ENCODE measurements at places on chromosomes 2 and 18.

DNA sequence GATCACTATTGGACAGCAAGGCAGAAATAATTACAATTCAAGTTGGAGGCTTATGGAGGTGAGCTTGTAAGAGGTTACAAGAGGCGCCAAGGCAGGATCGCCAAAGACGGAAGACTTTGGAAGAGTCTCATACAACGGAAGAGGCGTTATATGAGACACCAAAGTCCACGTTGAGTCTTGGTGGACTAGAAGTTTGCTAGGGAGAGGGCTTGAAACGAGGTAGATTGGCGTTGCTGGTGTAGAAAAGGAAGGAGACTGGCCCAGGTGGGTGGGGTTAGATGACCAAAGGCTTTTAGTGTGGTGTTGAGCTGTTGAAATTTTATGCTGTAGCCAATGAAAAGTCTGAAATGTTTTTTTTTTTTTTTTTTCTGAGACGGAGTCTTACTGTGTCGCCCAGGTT is 1.4 kb downstream of the MSH2 start:
- DNase-seq: peak; percentile 45

- DNase-seq: no peak
Observed at GRCh38 chr2:174051741-174052583, 86.8 kb upstream of the SP3 start.

DNA sequence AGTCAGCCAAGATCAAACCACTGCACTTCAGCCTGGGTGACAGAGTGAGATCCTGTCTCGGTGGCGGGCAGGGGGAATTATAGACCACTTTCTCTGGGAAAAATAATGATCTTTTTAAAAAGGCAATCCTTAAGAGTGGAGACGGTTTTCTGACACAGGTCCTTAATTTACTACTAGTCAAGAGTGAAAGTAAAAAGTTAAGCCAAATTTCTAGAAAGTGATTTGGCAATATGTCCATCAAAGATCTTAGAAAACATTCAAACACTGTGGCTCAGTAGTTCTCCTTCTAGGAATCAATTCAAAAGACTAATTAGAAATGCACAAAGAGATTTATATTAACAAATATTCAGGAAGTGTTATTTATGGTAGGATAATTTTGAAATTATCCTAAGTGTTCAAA is 148.5 kb upstream of the DNMT3A start:
- DNase-seq: no peak

GRCh38 chr2:75055820-75056675 is 97.6 kb downstream of the POLE4 start:
- DNase-seq: no peak

GRCh38 chr2:160266037-160266551 is 66.0 kb upstream of the ITGB6 start:
- DNase-seq: no peak

- DNase-seq: peak; percentile 2
Observed at GRCh38 chr2:210399440-210400041, 77.0 kb downstream of the LANCL1 start.

GRCh38 chr18:37537868-37538525 is 27.6 kb downstream of the CELF4 start:
- peak; percentile 34 for DNase-seq

- no peak for DNase-seq
Observed at GRCh38 chr2:38660282-38660681, 5.6 kb upstream of the GALM start.

DNA sequence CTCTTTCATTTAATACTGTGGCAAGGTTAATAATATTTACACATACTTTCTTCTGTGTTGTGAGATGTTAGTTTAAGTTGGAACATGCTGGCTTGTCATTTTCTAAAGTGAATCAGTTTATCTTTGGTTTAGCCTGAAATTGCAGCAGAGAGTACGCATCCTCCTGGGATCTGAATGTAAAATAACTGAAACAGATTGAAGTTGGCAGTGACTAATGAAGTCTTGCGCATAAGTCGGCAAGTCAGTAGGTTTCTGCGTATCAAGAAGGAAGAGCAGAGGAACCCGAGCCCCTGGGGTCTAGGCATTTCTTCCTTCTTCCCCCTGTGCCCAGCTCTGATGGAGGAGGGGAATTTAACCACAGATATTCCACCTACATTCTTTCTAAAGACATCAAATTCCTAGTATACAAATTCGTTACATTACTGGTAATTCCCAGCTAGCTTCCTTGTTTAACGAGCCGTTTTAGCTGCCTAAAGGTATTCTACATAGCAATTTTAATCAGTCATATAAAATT is 392.1 kb upstream of the RAB12 start:
- peak; percentile 25 for DNase-seq

DNA sequence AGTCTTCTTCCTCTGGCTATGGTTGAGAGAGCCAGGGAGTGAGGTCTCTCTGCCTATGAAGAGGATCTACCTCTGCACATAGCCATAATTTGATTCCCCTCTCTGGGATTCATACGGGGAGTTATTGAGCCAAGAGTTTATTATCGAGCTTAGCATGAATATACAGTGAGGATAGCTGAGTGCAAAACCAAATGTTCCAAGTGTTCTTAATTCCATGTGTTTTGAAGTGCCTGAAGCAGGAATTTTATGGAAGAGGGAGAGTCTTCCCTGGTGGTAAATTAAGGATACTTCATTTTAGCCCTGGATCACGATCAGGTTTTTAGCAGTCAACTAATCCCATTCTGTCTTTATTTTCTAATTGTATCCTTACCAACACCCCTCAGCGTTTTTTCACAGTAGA is 270.6 kb downstream of the C1D start:
- DNase-seq: no peak

GRCh38 chr2:130826821-130827501 is 9.8 kb upstream of the ARHGEF4 start:
- DNase-seq: no peak

DNA sequence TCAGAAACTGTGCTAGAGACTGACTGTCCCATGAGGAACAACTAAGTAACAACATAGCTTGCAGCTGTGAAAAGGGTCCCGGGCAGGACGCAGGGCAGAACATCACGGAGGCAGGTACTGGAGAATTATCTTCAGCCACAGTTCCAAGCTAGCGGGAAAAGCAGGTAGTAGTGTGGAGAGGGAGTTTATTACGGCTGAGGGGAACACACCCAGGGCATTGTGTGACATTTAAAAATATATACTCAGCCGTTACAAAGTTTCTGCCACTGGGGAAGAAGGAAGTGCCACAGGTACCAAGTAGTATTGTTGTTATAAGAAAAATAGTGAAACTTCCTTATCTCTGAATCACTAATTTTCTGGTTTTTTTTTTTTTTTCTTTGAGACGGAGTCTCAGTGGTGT is 179.6 kb downstream of the LAMA1 start:
- DNase-seq: no peak

Measured in NCI-H1417 (cell line).